ENCODE measurements at places on chromosomes 5 and 9.

DNA sequence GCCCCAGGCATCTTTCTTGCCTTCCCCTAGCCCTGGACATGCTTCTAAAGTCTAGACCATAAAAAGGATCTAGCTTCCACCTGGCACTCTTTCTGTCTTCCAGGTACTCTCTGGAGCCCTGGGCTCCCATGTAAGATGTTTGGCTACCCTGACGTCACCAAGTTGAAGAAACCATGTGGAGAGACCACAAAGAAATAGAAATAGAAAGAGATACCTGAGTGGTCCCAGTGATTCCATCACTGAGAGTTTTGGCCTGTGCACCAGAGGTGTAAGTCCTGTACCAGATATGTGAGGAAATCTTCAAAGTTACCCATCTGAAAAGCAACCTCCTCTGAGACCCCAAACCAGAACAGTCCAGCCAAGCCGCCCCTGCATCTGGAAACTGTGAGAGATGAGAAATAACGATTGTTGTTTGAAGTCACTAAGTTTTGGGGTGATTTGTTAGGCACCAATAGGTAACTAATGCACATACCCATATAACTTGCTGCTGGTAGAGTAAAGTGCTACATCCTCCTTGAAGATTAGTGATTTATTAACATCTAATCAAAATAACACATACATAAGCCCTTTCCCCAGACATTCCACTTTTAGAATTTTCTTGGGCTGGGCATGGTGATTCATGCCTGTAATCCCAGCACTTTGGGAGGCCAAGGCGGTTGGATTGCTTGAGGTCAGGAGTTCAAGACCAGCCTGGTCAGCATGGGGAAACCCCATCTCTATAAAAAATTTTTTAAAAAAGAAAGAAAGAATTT lies 85.7 kb upstream of the LHFPL2 start:
- DNase-seq: no peak

DNA sequence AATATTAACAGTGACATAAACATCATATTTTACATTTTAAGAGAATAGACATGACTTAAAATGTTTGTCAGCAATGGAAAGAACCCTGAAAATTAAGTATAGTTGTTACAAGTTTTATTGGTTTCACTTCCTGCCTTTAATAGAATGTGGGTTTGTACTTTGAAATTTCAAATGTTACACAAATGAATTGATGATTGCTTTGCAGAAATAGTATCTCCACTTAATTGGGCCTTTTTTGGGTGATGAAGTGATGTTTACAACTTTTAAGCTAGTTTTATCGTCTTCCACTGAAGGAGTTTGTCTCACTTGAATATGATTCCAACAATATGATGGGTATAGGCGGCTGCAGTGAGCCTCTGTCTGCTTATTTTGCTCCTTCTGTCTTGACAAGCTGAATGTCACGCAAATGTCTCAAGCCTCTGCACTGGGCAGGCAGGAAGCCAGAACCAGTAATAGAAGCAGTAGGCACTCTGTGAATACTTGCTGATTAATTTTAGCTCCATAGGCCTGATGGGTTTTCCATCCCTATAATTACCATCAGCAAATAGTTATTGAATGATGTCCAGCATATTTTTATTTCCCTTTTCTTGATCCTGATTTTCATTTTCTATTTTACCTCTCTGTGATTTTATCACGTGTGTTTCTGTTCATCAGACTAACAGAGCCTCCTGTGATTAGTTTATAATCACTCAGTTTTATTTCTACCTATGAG lies 10.6 kb upstream of the NR3C1 start:
- no peak for DNase-seq

- DNase-seq: no peak
Measured at GRCh38 chr9:137222190-137223077, at the start of gene RNF208. RNF208 (minus strand) TSS chr9:137222240; CDS start chr9:137221212, 1,028 bp downstream.

- DNase-seq: no peak
Measured at GRCh38 chr5:160961761-160962160, 109.8 kb upstream of the ATP10B start.
